ENCODE measurements at places on chromosomes 6 and 20. TPM values are rescaled to one million over a fixed set of nuclear protein-coding genes. Genes with fewer than 3 reads are reported as not detected.

DNA sequence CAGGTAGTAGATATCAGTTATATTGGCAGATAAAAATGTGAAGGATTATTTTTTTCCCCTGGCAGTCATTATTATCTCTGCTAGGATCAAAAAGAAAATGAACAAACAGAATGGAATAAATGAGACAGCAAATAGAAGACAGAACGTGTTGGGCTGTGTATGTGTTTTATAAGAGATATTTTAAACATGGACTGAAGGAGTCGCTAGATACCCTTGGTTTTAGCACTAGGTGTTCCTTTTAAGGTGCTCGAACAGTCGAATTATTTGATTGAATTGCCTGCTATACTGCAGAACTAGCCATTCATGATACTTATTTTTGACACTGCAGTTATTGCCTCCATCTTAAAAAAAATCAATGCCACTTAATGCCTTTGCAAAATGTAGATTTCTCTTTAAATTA, 3.7 kb downstream of the GRIK2 start:
- no peak for DNase-seq

GRCh38 chr6:139597771-139598755, 223.6 kb upstream of the CITED2 start:
- peak; percentile 77 for DNase-seq

DNA sequence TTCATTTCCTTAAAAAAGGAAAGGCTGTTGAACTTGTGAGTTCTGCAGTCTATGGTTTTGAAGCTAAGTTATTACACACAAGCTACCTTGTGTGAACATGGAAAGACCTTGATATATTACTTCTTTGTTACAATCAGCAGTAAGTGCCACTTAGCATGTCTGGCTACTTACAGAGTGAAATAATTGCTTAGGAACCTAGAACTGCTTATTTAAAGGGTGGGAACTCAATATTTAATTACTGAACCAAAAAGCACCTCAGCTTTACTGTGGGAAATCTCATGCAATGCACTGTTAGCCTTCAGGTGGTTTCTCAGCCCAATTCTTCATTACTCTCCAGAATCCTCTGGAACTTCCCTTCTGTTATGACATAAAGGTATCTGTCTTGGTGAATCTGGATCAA, 17.9 kb downstream of the PERP start:
- no peak for DNase-seq

GRCh38 chr6:155256122-155256795, 7.6 kb upstream of the CLDN20 start:
- DNase-seq: no peak

Gene OSBPL2
- total RNA-seq: 24.7 TPM

Gene NQO2
- total RNA-seq: 42.8 TPM

DNA sequence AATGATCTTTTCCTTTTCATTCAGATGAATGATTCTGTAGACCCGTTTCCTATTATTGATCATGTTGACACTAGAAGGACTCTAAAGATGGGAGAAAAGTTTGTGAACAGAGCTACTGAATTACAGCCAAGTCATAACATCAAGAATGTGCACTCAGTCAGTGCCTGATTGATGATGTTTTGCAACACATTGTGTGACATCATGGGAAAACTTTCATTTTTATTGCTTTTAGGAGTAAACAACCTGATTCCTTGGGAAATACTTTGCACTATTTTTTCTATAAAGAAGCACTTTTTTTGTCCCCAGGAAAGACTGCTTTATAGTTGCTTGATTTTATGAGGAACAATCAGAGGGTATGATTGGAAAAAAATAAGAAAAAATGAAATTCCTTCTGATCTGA, 383.8 kb upstream of the JAG1 start:
- DNase-seq: no peak

GRCh38 chr6:33633462-33634158, 12.5 kb downstream of the ITPR3 start:
- DNase-seq: peak; percentile 87

Gene PRPH2
- total RNA-seq: 4.9 TPM

Gene FILIP1
- 71.5 TPM for total RNA-seq

- no peak for DNase-seq
Observed at GRCh38 chr6:136600818-136601217, 50.6 kb upstream of the MAP7 start.

All from psoas muscle (tissue), 8 donors.